Effector memory CD4-positive, alpha-beta T cell (primary cell): ENCODE measurements at places on chromosomes 5 and 9.

GRCh38 chr9:27423915-27424710, 100.0 kb upstream of the IFNK start:
- DNase-seq = no peak
- H3K4me1 ChIP-seq = no peaks in the 10 kb centered on the region
- H3K27me3 ChIP-seq = no peaks in the 10 kb centered on the region
- H3K27ac ChIP-seq = no peak overlapping the region
- no peak overlapping the region for H3K4me3 ChIP-seq

DNA sequence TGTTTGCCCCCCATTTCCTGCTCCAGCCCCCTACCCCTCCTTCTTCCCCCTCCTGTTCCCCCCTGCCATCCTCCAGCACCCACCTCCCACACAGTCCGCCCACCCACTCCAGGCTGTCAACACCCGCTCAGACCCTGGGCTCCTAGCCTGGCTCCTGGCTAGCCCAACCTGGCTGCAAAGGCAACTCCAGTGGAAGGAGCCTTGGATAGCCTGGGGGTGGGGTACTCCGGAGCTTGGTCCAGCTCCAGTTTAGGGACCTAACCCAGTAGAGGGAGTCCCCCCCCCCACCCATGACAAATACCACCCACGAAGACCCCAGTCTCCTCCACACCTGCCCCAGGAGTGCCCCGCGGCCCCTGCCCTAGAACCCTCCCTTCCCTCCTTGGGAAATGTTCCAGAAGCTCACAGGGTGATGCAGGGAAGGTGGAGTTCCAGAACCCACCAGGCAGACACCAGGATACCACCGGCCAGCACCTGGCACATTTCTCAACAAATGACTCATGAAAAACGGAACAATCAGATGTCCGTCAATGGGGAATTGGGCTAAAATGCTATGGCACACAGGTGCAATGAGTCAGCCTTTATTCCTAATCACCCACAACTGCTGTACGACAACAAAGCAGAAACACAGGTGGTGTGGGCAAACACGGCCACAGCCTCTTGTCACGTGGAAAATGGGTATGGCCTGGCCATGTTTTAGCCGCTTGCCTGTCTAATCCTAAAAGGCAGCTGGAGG, 901 bp upstream of the SLC12A7 start:
- no peaks in the 10 kb centered on the region for H3K36me3 ChIP-seq
- no peaks in the 10 kb centered on the region for H3K27me3 ChIP-seq
- H3K4me1 ChIP-seq = peaks cover 16% of the 10 kb centered on the region
- no peak overlapping the region for H3K27ac ChIP-seq
- DNase-seq = no peak

DNA sequence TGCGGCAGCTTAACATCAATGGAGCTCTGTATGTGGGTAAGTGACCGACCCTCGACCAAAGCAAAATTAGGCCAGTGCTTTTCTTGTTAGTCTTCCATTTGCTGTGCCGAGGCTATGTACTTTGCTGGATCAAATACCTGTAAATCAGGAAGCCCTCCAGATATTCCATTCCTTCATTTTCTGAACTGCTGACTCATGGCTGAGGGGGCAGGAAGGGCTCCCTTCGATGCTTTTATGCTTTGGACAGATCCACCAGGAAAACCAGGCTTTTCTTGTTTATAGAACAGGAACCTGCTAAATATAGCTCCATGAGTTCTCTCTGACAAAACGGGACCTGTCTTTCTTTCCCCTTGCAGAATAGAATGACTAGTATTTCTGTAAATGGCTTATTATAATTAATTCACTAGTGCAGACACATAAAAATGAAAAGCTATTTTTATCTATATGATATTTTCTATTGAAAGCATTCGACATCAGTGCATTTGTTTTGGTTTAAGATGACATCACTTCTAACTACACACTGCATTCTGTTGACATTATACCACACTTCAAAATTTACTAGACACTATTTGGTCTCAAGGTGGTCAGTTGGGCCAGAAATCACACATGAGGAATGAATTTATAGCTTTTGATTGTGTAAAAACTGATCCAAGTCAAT, 93.3 kb downstream of the LIFR start:
- no peak overlapping the region for H3K27ac ChIP-seq
- no peak overlapping the region for H3K4me3 ChIP-seq
- no peak for DNase-seq

DNA sequence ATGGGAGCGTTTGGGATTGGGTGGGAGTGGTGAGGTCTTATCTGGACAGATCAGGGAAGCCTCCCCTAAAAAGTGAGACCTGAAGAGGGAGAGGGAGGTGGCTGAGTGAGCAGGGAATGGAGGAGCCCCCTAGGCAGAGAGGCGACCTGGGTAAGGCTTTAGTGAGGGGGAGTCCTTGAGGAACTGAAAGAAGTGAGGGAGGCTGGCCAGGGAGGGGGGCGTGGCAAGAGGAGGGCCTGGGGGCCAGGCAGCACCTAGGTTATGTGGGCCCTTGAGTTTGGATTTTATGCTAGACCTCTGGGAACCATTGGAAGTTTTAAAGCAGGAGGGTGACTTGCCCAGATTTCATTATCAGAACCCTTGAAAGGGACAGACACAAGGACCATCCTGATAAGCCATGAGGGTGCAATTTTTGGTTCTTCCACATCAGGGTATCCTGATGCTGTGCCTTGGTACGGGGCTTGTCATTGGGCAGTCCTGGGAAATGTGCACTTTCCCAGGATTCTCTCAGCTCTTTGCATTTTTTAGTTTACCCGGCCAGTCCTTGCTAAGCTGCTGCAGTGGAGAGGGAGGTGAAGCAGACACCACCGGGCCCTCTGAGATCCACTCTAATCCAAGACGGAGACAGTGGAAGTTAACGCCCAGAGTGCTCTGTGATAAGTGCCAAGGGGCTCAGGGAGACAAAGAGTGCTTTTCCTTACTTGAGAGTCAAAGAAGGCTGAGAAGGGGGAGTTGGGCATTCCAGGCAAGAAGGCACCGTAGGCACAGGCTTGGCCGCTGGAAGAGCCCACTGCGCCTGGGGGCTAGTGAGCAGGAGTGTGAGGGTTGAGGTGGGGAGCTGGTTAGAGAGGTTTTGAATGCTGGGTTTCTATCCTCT, 16.1 kb downstream of the GSN start:
- DNase-seq = no peak
- H3K4me1 ChIP-seq = no peaks in the 10 kb centered on the region
- no peak overlapping the region for H3K27ac ChIP-seq
- H3K27me3 ChIP-seq = no peaks in the 10 kb centered on the region
- no peaks in the 10 kb centered on the region for H3K36me3 ChIP-seq
